Stimulated activated CD4-positive, alpha-beta T cell treated with anti-CD3 and anti-CD28 coated beads, Interleukin-12 subunit alpha, Interleukin-12 subunit beta, amount 100 ng/mL, for 48 hours (primary cell): ENCODE measurements at places on chromosomes 2 and 18.

DNA sequence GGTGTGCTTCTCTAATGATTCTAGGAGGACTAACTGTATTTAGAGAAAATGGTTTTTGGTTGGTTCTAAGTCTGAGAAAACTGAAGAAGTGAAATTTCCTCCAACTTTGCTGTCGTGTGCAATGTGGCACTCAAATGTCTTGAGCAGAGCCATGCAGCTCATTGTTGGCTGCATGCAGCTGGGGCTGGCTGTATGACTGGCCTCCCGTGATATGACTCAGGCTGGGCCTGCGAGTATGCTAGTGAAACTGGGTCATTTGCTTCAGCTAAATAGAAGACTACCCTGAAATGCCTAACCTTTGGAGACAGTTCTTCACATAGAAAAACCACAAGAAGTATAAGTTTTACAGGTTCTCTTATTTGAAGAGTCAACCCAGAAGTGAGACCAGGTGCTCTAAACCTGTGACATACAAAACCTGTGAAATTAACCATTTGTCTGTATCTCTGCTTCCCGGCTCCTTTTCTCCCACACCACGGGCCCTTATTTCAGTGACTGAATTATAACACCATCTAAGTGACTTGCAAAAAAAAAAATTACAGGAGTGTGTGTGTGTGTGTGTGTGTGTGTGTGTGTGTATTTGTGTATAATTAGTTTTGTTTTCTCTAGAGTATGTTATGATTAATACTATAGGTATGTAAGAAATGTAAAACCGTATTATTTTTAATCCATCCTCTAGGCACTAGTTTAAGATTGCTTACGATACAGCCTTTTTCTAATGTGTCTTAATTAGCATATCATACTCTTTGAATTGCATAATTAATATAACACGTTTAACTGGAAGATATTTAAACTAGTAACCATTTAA is 15.9 kb downstream of the POLI start:
- DNase-seq = peak; percentile 75

GRCh38 chr18:48662011-48662661 is 123.3 kb downstream of the CTIF start:
- DNase-seq = no peak

DNA sequence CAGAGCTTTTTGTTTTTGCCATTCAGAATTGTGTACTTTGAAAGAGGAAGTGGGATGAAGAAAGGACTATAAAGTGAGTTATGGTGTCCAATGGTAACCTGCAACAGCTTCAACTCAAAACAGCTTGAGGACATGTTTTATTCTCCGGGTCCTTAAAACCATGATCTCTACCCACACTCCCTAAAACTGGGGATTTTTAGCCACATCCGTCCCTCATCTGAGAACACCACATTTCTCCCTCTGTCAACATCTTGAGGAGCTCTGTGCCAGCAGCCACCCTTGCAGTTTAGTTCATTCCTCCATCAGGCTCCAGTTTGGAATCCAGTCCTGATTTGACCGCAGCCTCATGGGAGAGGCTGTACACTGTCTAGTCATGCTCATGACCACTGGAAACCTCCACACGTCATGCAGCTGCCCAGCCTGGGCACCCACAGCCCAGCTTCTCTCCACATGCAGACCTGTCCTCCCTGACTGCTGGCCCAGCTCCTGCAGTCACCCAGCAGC is 62.6 kb downstream of the C18orf63 start:
- no peak for DNase-seq

DNA sequence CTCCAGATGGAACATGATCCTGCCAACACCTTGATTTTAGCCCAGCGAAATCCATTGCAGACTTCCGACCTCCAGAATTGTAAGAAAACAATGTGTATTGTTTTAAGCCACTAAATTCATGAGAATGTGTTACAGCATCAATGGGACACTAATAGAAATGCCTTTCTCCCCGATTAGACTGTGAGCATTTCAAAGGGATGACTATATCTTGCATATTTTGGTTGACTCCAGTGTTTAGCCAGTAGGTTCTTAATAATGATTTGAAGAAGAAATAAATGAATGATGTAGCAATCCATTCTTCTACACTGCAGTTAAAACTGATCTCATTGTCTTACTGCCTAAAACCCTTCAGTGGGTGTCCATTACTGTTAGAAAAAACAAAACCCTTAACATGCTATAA is 67.4 kb upstream of the ACVR1C start:
- DNase-seq = no peak

GRCh38 chr2:215753808-215754207 is 259.5 kb downstream of the MREG start:
- no peak for DNase-seq

DNA sequence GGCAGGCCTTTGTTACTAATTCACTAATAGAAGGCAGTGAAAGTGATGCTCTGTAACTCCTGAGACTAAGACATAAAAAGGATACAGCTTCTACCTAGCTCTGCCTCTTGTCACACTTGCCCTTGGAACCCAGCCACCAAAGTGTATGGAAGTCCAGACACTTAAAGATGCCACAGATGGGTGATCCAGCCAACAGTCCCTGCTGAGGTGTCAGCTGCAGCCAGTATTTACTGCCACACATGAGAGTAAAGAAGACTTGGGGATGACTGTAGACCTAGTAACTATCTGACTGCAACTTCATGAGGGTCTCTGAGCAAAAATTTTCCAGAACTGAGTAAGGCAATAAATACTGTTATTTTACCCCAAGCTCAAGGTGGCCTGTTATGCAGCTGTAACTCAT is 8.8 kb downstream of the IMMT start:
- DNase-seq = no peak

DNA sequence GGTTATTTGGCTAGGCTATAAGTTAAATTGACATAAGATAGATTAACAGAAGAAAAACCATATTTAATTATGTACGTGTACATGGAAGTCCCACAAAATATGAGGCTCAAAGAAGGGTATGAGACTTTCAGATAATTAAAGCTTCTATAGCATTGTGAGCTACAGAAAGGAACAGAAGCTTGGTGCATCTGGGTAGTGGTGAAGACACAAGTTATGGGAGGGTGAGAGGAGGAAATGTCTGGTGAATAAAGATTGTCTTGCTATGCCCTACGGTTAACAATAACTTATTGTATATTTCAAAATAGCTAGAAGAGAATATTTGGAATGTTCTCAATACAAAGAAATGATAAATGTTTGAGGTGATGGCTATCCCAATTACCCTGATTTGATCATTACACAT is 6.8 kb upstream of the FAM124B start:
- DNase-seq = no peak

GRCh38 chr2:165173215-165173614 is 30.6 kb downstream of the SCN3A start:
- DNase-seq = no peak

DNA sequence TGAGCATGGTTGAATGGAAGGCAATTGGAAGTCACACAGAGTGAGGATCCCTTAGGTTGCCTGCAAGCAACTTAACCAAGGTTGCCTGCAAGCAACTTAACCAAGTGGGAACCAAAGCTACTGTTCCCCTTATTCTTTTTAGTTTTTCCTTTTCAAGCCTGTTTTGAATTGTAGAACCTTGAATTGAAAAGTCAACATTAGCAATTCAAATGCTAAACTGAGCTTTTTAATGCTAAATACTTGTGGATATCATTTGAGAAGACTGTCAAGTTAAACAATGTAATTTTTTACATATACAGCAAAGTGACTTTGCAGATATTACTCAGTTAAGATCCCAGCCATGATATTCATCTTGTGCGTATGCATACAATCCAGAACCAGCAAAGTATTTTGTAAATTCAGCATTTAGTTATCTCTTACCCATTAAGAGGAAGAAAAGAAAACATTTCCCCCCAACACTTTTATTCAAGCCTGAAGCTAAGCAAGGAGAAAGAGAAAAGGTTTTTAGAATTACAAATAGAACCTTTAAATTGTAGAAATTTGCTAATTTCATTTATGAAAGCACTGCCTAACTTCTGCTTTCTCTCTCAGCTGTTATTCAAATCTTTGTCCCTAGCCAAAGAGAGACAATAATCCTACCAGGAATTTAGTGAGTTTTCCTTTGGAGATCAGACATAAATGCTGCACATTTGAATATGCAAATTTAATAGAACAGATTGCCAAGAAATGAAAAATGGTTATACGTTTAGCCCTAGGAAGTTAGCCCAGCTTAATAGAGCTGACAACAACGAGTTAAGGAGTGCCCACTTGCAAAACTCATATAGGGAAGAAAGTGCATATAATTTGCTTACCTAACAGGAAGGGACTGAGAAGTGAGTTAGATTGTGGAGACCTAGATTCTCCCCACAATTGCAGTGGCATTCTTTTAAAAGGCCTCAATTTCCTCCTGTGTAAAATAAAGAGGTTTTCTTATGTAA is 643.2 kb upstream of the PIK3C3 start:
- DNase-seq = no peak
